Neural crest cell (in vitro differentiated cells): ENCODE measurements at places on chromosomes 3 and 15.

DNA sequence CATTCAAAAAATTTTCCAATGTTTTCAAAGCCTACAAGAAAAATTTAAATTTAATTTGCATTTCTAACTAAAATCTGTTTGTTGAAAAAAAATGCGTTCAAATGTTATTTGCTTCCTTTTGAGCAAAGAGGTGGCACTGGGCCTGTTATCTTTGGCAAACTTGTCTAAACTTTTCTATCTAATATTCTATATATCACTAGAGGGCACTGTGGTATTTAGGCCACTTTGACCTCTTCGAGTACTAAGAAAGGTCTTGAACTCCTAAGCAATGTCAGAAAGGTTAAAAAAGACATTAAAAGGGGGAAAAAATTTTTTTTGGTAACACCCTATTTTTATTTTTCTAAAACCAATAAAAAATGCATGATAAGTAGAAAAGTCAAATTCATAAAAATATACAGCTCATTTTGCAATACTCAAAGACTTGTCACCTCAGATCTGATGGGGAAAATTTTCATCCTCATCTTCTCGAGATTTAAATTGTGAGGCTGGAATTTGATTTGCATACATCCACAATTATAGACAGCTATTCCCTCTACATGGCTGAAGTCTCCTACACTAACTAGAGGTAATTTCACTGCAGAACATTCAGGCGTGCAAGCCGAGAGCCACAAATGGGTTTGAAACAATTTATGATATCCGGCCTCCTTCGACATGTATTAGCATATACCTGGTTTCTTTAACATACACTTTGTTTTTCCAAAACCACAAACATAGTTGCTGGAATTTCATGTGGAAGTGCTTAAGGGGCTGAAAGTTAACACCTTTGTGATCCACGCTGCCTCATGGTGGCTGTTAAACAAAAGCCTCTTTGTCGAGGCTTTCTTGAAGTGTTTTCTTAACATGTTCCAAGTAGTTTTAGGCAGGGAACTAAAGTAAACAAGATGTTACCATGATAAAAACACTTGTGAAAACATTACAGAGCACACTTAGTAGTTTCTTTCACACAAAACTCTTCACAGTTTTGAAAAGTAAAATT lies 576.4 kb downstream of the FOXP1 start:
- no peaks in the 10 kb centered on the region for H3K27me3 ChIP-seq
- peaks cover 25% of the 10 kb centered on the region for H3K4me1 ChIP-seq
- DNase-seq: no peak
- no peaks in the 10 kb centered on the region for H3K36me3 ChIP-seq
- no peak overlapping the region for H3K4me3 ChIP-seq

GRCh38 chr3:123800362-123800682 lies 83.8 kb downstream of the MYLK start:
- H3K4me3 ChIP-seq: no peak overlapping the region
- H3K36me3 ChIP-seq: no peaks in the 10 kb centered on the region

DNA sequence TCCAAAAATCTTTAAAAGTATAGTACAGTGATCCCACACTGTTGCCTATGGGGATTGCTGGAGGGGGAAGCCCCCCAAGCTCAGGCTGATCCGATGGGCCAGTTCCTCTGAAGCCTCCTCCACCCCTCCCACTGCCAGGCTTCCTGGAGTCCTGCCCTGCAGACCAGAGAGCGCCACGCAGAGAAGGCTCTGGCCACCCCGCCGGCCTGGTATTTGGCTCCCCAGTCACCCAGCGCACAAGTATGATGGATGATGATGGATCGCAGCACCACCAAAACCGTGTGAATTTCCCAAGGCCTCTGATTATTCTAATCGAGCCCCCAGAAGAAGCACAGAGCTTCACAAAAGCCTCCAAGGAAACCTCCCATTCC lies 259.0 kb downstream of the MECOM start:
- no peaks in the 10 kb centered on the region for H3K27me3 ChIP-seq
- peak; percentile 1 for DNase-seq
- H3K4me3 ChIP-seq: no peak overlapping the region
- H3K4me1 ChIP-seq: peaks cover 13% of the 10 kb centered on the region
- H3K36me3 ChIP-seq: no peaks in the 10 kb centered on the region

DNA sequence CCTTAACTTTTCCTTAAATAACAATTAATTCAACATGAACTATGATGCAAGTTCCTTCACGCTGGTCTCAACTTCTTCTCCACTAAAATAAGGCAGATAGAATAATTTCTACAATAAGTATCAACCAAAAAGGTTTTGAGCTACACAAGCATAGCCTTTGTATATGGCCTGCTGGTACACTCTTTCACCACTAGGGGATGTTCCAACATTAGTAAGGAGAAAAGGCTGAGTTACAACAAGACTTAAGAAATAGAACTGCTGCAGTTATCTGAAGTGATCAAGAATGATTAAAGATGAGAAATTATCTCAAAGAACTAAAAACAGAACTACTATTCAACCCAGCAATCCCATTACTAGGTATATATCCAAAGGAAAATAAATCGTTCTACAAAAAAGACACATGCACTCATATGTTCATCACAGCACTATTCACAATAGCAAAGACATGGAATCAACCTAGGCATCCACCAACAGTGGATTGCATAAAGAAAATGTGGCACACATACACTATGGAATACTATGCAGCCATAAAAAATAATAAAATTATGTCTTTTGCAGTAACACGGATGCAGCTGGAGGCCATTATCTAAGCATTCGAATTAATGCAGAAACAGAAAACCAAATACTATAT lies 14.4 kb downstream of the ATP13A3 start:
- no peak overlapping the region for H3K4me3 ChIP-seq
- H3K27ac ChIP-seq: no peak overlapping the region
- DNase-seq: no peak
- H3K36me3 ChIP-seq: no peaks in the 10 kb centered on the region
- H3K4me1 ChIP-seq: peaks cover 22% of the 10 kb centered on the region

DNA sequence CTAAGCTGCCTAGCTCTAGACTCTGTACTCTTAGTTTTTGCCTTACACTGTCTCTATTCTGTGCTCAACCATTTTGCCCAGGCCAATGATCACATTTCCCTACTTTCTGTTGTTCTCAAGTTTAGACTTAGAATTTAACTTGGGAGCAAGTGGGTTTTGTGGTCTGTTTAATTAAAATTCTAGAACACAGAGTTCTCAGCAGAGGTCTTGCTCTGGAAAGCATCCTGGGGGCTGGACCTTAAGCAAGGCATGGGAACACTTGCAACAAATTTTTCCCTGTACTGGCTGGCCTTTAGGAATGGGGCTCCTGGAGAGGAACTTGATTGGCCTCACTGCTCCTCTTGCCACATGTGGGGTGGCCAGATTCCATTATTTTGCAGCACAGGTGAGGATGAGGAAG lies 236.3 kb upstream of the LRTM1 start:
- no peaks in the 10 kb centered on the region for H3K36me3 ChIP-seq
- H3K27ac ChIP-seq: no peak overlapping the region
- no peak for DNase-seq
- no peaks in the 10 kb centered on the region for H3K27me3 ChIP-seq
- H3K4me1 ChIP-seq: peaks cover 11% of the 10 kb centered on the region

GRCh38 chr3:33061782-33062181 lies 35.2 kb downstream of the GLB1 start:
- no peak for DNase-seq
- H3K36me3 ChIP-seq: peaks cover 5% of the 10 kb centered on the region
- H3K4me3 ChIP-seq: no peak overlapping the region

DNA sequence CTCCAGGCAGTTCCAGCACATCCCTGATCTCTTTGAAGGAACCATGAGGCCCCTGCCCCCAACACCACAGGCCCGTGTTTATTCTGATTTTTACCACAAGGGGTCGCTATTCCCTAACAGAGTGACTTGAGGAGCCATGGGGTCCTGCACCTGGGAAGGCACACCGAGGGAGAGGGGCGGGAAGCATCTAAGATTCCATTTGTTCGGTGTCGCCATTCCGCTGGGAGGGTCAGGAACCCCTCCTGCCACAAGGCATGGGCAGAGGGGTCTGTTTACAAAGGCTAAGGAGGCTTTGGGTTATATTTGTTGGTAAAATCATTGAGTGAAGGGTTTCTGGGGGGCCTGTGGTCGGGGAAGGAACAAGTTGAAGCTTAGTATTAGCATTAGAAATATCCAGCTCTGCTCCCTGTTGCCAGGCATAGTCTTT lies 77.1 kb downstream of the WDR76 start:
- H3K27me3 ChIP-seq: no peaks in the 10 kb centered on the region
- peak; percentile 89 for DNase-seq
- H3K4me3 ChIP-seq: no peak overlapping the region

DNA sequence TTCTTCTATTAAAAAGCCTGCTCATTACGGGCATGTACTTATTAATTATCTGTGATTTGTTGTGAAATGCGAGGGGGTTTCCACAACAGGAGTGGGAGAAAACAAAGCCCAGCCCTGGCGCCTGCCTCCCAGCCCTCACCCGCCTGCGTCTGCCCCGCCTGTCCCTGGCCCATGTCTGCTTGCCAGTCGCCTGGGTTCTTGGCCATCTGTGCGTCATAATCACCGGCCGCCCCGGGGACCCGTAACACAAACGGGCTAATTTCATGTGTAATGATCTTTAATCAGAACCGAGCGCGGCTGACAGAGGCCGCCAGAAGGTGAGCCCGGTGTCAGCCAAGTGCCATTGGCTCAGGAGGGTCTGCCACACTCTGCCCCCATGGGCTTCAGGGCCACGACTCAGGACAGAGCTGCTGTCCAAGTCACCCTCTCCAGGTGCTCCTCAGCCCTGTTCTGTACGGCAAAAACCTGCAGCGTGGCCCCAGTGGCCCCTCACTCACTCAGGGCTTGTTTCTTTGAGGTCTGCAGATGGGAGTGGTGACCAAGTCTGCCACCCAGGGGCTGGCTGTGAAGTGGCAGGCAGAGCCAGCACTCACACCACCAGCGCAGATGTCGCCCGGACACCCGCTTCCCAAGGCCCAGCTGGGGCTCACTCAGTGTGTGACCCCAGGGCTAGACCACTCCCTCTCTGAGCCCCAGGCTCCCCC lies 28.8 kb upstream of the TMEM115 start:
- no peak overlapping the region for H3K27ac ChIP-seq
- peaks cover 3% of the 10 kb centered on the region for H3K4me1 ChIP-seq
- H3K27me3 ChIP-seq: no peaks in the 10 kb centered on the region
- no peak overlapping the region for H3K4me3 ChIP-seq
- DNase-seq: no peak

DNA sequence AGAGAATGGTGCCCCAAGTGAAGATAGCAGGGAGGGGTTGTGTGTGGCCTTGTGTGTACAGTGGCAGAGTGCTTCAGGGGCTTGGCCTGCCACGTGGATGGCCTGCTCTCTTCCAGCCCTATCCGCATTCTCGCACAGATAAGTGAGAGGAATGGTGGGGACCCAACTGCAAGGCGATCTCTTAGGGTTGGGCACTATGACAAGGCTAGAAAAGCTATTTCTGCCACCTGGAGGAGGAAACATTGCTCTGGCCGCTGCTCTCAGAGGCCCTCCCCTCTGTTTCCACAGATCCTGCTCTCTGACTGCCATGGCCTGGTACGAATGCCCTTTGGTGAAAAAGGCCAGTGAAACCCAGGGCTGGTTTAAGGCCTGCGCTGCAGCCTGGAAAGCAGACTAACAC lies 20.6 kb downstream of the EEFSEC start:
- H3K4me3 ChIP-seq: no peak overlapping the region
- no peaks in the 10 kb centered on the region for H3K36me3 ChIP-seq
- H3K27ac ChIP-seq: peak overlapping the region; percentile 20
- H3K4me1 ChIP-seq: peaks cover 37% of the 10 kb centered on the region
- no peak for DNase-seq
- H3K27me3 ChIP-seq: no peaks in the 10 kb centered on the region
